ENCODE measurements at places on chromosomes 16 and 17.

DNA sequence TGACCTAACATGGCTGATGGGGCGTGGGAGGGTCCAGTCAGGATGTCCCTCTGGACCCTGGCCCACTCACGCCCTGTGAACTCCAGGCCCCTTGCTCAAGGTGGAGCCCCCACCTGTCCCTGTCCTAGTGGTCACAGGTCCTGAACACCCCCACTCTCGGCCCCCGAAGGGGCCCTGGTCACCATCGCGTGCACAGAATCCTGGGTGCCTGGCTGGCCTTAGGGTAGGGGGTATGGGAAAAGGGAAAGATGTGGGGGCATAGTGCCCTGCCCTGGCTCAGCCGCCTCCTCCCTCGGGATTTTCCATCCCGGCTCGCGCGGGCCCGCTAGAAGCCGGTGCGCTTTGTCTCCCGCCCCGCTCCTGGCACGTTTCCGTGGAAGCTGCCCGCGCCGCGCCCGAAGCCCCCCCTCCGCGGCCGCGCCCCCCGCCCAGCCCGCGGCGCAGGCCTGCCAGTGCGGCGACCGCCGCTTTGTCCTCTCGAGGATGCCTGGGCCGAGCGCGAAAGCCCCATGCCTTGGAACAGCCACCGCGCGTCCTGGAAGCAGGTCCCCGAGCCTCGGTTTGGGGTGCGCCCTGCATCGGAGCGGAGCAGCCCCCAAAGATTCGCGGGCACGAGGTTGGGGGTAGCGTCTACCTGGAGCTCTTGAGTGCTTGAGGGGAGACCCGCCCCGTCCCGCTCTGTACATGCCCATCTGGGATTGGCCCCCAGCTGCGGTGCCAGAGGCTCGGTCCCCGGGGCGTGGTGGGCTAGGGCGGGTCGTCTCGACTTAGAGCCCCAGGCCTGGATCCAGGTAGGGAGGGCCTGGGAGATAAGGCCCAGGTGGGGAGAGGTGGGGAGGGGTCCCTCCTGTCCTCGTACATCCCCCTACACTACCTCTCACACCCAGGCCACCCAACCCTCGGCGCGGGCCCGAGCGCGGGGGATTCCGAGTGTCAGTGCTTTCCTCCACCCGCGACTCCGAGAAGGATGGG is 1.3 kb downstream of the SMPD3 start:
- no peak for DNase-seq

- no peak for DNase-seq
Observed at GRCh38 chr16:26139884-26140283, 448.1 kb downstream of the HS3ST4 start.

DNA sequence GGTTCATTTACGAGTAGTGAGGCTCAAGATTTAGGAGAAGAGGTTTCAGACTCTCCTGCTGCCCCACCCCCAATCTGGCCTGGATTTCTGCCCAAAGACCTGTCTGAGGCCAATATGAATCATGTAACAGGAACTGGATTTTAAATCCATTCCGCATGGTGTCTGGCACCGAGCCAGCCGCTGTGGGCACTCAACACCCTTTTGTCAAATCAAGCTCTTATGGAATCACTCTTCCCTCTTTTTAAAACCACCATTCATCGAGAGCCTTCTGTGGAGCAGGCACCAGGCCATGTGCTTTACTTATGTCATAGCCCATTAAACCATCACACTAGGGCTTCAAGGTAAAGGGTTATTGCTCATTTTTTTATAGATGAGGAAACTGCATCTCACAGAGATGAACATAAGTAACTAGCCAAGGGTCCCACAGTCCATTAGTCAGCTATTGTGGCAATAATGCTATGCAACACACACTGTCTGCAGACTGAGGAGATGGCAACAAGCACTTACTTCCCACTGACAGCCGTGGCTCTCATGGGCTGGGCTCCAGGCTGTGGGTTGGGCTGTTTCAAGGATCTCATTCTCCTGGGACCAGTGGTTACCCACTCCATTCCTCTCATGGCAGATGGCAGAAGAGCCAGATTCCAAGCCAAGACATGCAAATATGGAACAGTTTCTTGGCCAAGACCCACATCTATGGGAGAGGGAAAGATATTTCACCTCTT is 93.6 kb downstream of the WSCD1 start:
- DNase-seq = peak; percentile 5

- DNase-seq = peak; percentile 84
Observed at GRCh38 chr16:10992797-10993196, 48.4 kb downstream of the CLEC16A start.

DNA sequence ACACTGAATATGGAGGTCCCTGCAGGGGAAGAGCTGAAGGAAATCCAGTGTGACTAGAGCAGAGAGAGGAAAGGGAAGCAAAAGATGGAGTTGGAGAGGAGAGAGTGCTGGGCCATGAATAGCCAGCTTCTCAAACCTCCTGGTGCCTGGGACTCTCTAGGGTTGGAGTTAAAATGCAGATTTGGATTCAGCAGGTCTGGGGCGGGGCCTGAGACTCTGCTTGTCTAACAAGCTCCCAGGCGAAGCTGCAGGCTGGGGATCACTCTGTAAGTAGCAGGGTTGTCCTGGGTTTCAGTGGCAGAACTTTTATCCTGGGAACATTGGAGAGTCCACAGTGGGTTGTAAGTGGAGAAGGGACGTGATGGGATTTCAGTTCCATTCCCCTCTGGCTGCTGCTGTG is 103.4 kb upstream of the PLCG2 start:
- DNase-seq = no peak

DNA sequence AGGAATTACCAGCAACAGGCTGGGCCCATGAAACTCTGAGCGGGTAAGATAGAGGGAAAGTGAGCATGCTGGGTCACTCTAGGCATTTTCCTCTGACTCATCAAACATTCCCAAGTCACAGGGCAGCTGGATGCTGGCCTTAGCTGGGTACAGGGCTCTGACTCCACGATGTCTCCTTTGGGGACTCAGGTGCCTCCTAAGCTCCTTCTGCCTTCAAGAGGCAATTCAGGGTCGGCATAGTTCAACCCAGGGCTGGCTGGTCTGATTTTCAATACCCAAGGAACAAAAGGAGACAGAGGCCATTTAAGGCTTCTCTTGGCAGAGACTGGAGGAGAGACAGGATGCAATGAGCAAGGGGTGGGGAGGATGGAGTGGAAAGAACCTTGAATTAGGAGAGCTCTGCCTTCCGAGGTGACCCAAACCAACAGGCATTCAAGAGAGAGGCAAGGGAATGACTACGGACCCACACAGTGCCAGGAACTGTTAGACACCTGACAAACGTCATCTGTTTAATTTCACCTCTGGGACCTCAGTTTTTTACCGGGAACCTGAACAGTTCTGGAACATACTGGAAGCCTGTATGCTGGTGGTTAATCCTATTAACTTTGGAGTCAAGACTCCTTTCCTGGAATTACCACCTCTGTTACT is 910 bp downstream of the WBP2 start:
- peak; percentile 73 for DNase-seq

GRCh38 chr17:82049106-82049505 is 2.5 kb downstream of the RFNG start:
- DNase-seq = no peak

Data from RPMI7951 (cell line).